H54 (cell line): ENCODE measurements at places on chromosomes 1 and 21.
A peak's percentile ranks its signal among the peaks of the same experiment; 100 is the strongest.

GRCh38 chr1:231192620-231193163 lies 30.8 kb downstream of the TRIM67 start:
- no peak for DNase-seq

GRCh38 chr1:66119148-66119547 lies 326.5 kb downstream of the PDE4B start:
- no peak for DNase-seq

- no peak for DNase-seq
These were observed 60.3 kb downstream of the SLC45A1 start for GRCh38 chr1:8378178-8378577.

GRCh38 chr1:33000427-33001026 lies 35.9 kb upstream of the RNF19B start:
- DNase-seq: no peak

DNA sequence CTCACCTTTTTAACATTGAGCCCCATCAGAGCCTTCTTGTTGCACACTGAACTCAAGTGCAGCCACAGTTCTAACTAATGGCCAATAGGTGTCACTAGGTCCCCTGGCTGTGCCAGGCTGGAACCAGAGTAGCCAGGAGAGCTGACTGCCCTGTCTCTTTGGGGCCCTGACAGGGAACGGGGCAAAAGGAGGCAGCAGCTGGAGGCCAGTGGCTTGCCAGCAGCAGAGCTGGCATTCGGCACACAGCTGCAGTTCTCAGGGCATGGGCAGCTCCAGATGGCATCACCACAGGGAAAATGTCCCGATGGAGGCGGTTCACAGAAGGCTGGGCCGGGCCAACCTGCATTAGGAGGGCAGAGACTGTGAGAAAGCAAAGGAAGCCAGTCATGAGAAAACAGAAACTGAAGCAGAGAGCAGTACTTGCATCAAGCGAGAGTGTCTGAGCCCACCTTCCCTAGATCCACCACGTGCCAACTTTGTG lies 188.6 kb downstream of the FCRL5 start:
- peak; percentile 14 for DNase-seq

DNA sequence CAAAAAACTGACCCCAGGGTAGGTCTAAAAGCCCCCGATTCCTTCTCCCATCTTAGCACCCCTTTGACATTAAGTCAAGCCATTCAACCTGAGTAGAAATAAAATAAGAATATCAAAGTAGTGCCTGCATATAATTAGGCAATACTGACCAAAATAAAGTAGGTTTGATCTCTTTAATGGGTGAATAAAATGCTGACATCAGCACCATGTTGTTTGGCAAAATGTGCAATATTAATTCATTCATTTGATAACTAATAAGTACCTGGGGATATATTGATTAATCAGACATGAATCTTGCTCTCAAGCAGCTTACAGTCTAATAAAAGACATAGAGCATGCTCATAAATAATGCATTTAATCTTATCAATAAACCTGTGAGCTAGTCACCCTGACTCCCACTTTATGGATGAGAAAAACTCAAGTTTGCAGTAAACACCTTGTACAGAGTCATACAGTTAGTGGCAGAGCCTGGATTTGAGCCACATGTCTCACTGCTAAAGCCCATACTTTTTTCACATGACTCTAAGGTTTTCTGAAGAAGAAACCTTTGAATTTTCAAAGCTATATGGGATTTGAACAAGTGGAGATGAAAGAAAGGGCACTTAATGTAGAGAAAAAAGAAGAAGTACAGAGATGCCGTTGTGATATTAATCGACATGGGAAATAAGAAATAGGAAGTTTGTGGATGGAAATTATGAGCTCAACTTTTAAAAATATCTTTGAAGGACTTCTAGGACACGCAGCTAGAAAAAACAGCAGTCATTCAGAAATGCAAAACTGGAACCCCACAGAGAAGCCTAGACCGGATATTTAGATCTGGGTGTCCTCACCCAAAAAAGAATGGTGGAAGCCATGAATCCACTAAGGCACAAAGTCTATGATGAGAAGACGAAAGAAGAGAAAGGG lies 183.9 kb downstream of the TOMM20 start:
- DNase-seq: no peak

GRCh38 chr1:9761855-9762254 lies 61.9 kb downstream of the CLSTN1 start:
- no peak for DNase-seq

GRCh38 chr1:54542962-54543539 lies 5.0 kb upstream of the ACOT11 start:
- DNase-seq: no peak

GRCh38 chr1:197911857-197912696 lies 5.1 kb upstream of the LHX9 start:
- DNase-seq: no peak

DNA sequence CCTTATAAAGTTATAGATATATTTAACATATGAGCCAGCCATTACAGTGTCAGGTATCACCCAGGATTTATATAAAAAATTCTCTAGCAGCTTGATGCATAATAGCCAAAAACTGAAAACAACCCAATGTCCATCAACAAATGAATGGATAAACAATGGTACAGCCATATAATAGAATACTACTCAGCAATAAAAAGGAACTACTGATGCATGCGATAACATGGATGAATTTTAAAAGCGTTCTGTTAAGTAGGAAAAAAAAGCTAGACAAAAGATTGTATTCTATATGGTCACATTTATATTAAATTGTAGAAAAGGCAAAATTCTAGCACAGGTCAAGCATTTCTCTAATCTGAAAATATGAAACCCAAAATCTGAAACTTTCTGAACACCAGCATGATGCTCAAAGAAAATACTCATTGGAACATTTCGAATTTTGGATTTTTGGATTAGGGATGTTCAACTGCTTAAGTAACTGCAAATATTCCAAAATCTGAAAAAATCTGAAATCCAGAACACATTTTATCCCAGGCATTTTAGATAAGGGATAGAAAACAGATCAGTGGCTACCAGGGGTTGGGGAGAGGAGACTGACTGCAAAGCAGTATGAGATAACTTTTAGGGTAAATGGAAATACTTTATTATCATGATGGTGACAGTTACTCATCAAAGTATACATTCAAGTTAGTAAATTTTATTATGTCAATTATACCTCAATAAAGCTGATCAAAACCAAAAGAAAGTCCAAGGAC lies 22.0 kb downstream of the SLC16A1 start:
- DNase-seq: no peak

- DNase-seq: no peak
These were observed 2.2 kb upstream of the SPRR1B start for GRCh38 chr1:153028766-153029165.
